ENCODE measurements at places on chromosomes 5 and 9. TPM values are rescaled to one million over a fixed set of nuclear protein-coding genes. Genes with fewer than 3 reads are reported as not detected.
A peak's percentile ranks its signal among the peaks of the same experiment; 100 is the strongest.

GRCh38 chr9:85897848-85898247 is 43.1 kb upstream of the NAA35 start:
- H3K27ac ChIP-seq = no peak overlapping the region
- no peak for DNase-seq
- H3K4me1 ChIP-seq = no peaks in the 10 kb centered on the region
- H3K27me3 ChIP-seq = no peaks in the 10 kb centered on the region
- no peaks in the 10 kb centered on the region for H3K36me3 ChIP-seq
- H3K4me3 ChIP-seq = no peak overlapping the region

Gene MARVELD2
- 17.6 TPM for polyA plus RNA-seq

DNA sequence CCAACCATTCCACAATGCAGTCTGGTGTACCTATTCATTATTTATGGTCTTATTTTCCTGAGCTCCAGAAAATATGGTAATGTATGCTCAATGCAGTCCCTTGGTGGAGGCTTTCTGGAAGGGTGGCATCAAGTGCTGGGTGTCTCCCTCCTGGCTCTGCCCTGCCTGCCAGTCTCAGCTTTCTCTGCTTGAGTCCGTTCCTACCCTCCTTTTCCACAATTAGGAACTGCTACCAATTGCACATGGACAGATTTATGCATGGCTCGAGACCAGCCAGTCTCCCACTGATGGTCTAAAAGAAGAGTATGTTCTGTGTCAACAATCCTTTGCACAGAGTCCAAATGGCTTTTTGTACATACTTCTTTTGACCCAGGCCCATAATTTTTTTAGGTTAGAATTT is 189.8 kb downstream of the TLE1 start:
- no peak overlapping the region for H3K4me3 ChIP-seq
- no peak for DNase-seq
- H3K36me3 ChIP-seq = no peaks in the 10 kb centered on the region
- H3K4me1 ChIP-seq = no peaks in the 10 kb centered on the region
- peaks cover 8% of the 10 kb centered on the region for H3K27me3 ChIP-seq
- no peak overlapping the region for H3K27ac ChIP-seq

DNA sequence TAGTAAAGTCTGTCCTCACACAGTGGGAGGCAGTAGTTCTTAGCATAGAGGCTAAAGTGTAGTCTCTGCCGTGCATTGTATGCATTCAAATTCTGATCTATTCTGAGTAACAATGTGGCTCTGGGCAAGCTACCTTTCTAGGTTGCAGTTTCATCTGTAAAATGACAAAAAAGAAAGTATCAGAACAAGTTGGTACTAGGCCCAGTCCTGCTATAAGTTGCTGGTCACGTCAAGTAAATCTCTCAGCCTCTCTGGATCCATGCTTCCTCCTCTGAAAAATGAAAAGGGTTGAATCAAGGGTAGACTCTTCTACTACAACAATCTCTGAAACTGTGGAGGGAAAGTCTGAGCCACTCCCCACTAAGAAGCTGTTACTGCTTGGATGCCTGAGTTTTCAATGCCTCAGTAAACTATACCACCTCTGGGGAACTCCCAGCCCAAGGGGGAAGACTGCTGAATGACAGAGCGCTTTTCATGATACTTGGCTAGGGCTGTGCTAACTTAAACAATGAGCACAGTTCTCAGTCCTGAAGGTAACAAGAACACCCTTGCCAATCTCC is 34.5 kb upstream of the SPARC start:
- peak overlapping the region; percentile 15 for H3K27ac ChIP-seq
- H3K27me3 ChIP-seq = no peaks in the 10 kb centered on the region
- DNase-seq = no peak
- H3K36me3 ChIP-seq = no peaks in the 10 kb centered on the region
- peaks cover 15% of the 10 kb centered on the region for H3K4me1 ChIP-seq
- no peak overlapping the region for H3K4me3 ChIP-seq

DNA sequence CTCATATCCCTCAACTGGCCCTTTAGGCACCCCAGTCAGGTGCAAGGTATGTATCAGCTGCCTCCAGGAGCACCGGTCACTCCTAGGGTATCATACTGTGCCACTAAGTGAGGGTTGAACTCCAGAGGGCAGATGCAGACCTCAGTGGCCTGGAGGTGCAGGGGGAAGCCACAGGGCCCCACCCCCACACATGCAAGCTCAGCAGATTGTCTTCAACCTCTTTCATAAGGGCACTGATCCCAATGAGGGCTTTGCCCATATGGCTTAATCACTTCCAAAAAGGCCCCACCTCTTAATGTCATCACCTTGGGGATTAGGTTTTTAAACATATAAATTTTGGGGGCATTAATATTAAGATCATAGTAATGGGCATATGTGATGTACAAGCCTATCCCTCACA is 28.2 kb downstream of the BAAT start:
- no peaks in the 10 kb centered on the region for H3K4me1 ChIP-seq
- no peak overlapping the region for H3K4me3 ChIP-seq
- no peak overlapping the region for H3K27ac ChIP-seq
- DNase-seq = no peak
- no peaks in the 10 kb centered on the region for H3K36me3 ChIP-seq

Gene GPSM1
- 2.5 TPM for polyA plus RNA-seq

- H3K36me3 ChIP-seq = no peaks in the 10 kb centered on the region
- no peak for DNase-seq
- no peak overlapping the region for H3K27ac ChIP-seq
- peaks cover 43% of the 10 kb centered on the region for H3K4me1 ChIP-seq
- H3K27me3 ChIP-seq = no peaks in the 10 kb centered on the region
Measured at GRCh38 chr5:8824371-8824770, 721.5 kb downstream of the SEMA5A start.

Gene PCDHB10
- polyA plus RNA-seq = 0.05 TPM

Gene HAND1
- not detected for polyA plus RNA-seq

DNA sequence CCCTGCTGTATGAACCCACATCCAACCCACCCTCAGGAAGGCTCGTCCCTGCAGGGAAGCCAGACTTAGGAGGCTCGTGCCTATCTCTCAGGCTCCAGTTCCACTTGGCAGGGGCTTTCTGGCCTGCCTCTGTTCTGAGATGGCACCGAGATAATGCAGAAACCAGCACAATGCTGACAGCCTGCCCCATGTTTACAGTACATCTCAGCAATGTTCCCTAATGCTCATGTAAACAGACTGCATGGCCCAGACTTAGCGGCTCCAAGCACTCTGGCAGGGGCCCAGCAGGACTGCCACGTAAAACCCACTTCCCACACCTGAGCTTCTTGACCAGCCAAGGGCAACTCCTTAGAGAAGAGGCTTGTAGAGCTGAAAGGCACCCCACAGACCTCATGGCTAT is 499.5 kb upstream of the BRINP1 start:
- no peak overlapping the region for H3K27ac ChIP-seq
- no peak for DNase-seq

Gene MAML1
- 6.0 TPM for polyA plus RNA-seq

Gene CCDC171
- 0.46 TPM for polyA plus RNA-seq

GRCh38 chr5:65172486-65173129 is 309.1 kb downstream of the ADAMTS6 start:
- peak overlapping the region; percentile 38 for H3K27ac ChIP-seq
- H3K36me3 ChIP-seq = peaks cover 17% of the 10 kb centered on the region
- no peak for DNase-seq
- H3K27me3 ChIP-seq = no peaks in the 10 kb centered on the region

DNA sequence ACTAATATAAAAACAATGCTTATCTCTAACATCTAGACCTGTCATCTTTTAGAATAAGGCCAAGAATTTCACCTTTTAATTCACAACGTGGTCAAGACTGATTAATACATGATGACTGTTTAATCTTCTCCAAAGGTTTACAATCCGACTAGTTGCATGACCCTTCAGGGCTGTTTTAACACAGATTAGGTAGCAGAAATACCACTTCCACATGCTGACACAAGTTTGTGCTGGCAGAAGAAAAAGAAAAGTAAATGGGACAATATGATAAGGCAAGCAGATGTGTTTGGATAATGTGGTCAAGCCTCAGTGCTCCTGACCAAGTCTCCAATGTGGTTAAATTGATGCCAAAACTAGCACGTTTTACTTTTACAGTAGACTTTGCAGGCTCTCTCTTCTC is 31.1 kb downstream of the SEMA6A start:
- no peak overlapping the region for H3K27ac ChIP-seq
- H3K4me3 ChIP-seq = no peak overlapping the region
- H3K36me3 ChIP-seq = no peaks in the 10 kb centered on the region
- peak; percentile 17 for DNase-seq

- no peaks in the 10 kb centered on the region for H3K36me3 ChIP-seq
- H3K27me3 ChIP-seq = peaks cover 5% of the 10 kb centered on the region
- no peak overlapping the region for H3K27ac ChIP-seq
- DNase-seq = peak; percentile 26
- H3K4me3 ChIP-seq = no peak overlapping the region
Measured at GRCh38 chr5:180467028-180467975, 26.9 kb upstream of the CNOT6 start.

GRCh38 chr5:37835380-37835973 is 4.4 kb downstream of the GDNF start:
- H3K36me3 ChIP-seq = no peaks in the 10 kb centered on the region
- DNase-seq = no peak
- no peak overlapping the region for H3K4me3 ChIP-seq
- no peaks in the 10 kb centered on the region for H3K27me3 ChIP-seq
- H3K27ac ChIP-seq = no peak overlapping the region

- peak; percentile 85 for DNase-seq
- peak overlapping the region; percentile 21 for H3K27ac ChIP-seq
- H3K36me3 ChIP-seq = no peaks in the 10 kb centered on the region
- no peak overlapping the region for H3K4me3 ChIP-seq
- no peaks in the 10 kb centered on the region for H3K27me3 ChIP-seq
Measured at GRCh38 chr5:142597546-142598337, 88.1 kb downstream of the FGF1 start.

DNA sequence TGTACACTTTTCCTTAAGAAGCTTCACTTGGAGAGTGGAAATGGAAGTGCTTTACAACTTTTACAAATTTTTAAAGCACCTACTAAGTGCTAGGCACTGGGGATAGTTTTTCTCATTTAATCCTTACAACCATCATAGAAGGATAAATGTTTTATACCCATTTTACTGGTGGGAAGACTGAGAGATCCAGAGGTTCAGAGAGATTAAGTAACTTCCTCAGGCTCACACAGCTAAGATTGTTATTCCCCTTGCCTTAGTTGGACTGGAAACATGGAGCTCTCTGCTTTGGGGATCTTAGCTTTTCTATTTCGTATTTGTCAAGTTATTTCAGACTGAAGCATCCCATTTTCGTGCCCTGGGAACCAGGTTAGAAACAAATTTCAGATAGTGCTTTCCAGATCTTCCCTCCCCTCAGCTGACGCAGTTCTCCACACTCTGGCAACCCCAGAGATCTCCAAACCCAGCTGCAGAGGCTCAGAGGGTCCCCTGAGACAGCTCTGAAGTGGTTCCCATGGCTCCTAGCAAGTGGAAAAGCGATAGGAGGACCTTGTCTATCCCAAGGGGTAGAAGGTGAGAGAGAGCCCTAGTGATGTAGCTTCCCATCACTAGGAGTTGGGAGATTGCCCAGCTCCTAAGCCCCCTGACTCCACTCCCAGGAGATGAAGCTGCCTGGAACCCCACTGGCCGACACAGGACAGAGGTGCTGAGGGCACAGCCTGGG is 16.2 kb upstream of the GABBR2 start:
- H3K27me3 ChIP-seq = peaks cover 15% of the 10 kb centered on the region
- no peak overlapping the region for H3K4me3 ChIP-seq
- H3K36me3 ChIP-seq = no peaks in the 10 kb centered on the region
- DNase-seq = no peak
- no peak overlapping the region for H3K27ac ChIP-seq
- H3K4me1 ChIP-seq = no peaks in the 10 kb centered on the region

Gene PROB1
- 0.26 TPM for polyA plus RNA-seq

DNA sequence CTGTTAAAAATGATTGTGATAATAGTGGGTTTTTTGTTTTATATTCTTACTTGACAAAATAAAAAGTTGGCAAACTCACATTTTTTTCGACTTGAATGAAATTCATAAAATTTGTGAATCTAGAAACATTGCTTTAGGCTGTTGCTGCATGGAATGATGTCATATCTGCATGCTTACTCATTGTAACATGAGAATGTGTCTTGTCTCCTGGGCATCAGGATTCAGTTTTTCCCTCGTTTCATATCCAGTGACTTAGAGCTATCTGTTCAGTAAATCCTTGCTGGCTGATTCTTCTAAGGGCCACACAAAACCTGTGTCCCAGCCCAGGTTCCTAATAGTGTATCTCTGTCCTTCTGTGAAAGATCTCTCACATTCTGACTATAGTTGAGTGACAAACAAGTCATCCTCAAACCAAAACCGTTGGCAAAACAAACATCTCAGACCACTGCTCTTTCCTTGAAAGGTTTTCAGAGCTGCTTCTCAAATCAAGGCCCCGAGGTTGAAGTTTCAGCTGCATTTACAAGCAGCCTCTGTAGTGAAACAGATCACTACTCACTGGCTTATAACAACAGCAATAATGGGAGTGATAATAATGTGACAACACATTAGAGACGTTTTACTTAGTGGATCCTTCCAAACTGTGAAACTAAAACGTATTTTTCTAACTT is 95.0 kb downstream of the NPR3 start:
- H3K27me3 ChIP-seq = no peaks in the 10 kb centered on the region
- H3K36me3 ChIP-seq = no peaks in the 10 kb centered on the region
- H3K27ac ChIP-seq = no peak overlapping the region
- no peak for DNase-seq

DNA sequence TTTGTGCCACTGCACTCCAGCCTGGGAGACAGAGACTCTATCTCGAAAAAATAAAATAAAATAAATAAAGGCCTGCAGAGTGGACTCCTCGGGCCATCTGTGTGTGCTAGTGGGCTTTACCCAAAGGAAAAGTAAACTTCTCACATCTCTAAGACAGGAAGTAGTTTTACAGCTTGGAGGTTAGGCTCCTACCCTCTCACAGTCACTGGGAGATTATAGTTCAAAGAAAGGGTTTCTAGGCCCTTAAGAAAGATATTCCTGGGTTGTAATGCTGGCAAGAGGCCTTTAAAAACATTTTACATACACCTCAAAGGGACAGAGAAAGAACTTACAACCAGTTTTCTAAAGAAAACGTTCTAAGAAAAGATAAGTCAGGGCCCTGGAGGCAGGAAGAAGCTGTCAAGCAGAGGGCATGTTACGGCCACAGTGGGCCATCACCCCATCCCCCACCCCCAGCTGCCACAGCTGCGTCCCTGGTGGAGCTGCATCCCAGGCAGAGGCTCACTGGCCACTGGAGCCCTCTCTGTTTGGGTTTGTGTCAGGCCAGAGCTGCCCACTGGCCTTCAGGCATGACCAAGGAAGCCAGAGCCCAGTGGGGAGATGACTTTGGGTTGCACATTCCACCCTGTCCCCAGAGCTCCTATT is 78.1 kb upstream of the CDK20 start:
- DNase-seq = no peak
- H3K4me1 ChIP-seq = no peaks in the 10 kb centered on the region
- no peaks in the 10 kb centered on the region for H3K27me3 ChIP-seq
- no peaks in the 10 kb centered on the region for H3K36me3 ChIP-seq
- no peak overlapping the region for H3K4me3 ChIP-seq

All from keratinocyte (primary cell).